ENCODE measurements at places on chromosomes 6 and 20.

- DNase-seq = no peak
Observed at GRCh38 chr20:49859807-49860206, 47.2 kb downstream of the SLC9A8 start.

GRCh38 chr6:100103194-100103593 lies 109.2 kb upstream of the MCHR2 start:
- no peak for DNase-seq

DNA sequence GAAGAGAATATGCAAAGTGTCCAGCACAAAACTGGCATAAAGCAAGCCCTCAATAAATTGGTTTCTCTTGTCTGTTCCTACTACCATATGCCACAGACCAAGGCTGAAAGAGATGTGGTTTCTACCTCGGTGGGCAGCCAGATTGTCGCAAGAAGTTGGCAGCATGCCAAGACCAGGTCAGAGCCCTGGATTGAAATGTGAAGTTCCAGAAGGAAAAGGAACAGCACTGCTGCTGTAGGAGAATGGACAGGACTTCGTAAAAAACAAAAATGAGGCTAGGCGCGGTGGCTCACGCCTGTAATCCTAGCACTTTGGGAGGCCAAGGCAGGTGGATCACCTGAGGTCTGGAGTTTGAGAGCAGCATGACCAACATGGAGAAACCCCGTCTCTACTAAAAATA lies 22.1 kb downstream of the MRPL14 start:
- no peak for DNase-seq

DNA sequence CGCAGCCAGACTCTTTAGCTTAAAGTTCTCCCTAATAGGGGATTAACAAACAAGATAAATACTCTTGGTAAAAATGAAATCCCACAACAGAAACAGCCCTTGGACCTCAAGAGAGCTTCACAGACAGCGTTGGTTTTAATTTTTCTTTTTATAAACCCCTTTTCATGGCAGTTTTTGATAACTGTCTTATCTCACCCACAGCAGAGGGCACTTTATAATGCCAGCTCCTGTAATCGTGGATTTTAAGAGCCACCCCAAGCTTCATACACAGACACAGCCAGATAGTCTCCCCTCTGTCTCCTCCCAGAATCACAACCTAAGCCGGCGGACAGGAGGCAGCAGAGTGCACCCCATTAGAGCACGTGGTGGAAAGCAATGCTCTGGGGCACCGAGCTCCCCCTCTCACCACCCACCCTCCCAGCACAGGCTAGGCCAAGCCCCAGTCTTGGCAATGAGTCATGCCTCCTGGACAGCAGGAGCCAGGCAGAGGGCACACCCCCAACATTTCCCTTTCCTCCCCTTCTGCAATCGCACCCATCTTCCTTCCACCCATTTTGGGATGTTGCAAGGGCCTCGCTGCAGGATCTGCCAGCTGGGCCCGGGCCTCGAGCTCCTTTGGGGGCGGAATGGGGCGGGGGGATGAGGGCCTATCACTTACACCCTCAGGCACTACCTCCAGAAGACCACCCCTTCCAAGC lies 2.4 kb downstream of the JAG1 start:
- DNase-seq = no peak

DNA sequence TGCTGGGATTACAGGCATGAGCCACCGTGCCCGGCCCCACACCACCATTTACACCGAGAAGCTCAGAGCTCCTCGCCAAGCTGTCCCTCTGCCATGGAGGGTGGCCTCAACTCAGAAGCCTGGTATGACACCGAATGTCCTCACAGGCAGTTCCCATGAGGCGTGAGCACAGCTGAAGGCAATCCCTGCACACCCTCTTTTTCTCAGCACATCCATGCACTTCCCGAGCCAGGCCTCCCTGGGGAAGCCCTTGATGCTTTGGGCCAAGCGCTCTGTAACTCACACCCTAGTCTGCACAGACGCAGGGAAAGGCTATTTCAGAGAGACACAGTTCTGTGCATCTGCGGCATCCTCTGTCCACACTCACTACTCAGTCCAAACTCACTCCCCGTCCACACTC lies 18.4 kb downstream of the THBS2 start:
- no peak for DNase-seq

DNA sequence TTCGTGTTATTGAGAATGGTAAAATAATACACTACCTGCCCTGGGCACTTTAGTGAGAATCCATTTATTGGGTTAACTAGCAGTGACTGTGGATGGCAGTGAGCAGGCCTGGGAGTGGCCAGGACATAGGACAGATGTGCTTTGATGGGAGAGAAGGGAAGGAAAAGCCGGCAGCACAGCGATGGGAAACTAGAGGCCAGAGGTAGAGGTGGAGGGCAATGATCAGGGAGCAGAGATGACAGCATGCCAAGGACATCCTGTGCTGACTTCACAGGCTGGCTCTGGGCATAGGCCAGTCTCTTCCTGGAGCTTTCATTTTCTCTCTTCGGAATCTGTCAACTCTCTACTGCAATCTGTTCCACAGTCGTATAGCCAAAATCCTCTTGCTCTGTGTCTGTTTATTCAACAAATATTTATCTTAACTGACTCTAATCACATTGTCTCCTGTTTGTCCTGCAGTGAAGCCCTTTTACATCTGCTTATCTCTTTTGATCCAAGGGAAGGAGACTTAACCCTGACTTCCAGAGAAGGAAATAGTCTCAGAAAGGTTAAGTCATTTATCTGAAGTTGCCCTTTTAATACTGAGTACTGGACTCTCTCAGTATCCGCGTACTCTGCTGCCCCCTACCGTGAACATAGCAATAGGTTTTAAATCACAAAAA lies 18.4 kb upstream of the MMP24 start:
- peak; percentile 72 for DNase-seq

- DNase-seq = no peak
Observed at GRCh38 chr6:56734335-56734734, 91.6 kb upstream of the DST start.

DNA sequence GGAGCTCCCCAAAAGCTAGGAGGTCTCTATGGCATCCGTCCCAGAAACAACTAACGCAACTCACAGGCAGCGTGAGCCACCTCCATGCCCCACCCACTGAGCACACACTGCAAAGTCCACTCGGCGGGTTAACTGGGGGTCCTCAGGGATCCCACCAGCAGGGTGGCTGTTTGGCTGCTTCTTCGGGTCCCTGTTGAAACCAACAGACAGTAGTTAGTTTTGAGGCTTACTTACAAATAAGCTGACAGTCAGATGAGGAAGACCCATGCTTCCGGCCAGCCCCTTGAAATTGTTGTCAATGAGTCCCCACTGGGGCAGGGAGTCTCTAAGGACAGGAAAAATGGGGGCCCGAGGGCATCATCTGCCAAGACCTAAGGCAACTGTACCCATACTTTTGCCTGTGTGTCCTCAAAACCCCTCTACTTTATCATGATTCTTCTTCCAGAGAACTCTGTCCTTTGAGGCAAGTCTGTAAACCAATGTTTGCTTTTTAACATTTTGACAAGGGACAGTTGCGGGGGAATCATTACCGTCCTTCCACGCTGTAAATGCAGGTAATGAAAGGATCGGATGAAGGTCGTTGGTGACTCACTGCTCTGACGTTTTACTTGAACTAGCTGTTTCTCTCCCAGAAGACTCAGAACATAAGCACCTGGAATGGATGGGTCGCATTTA lies 2.2 kb upstream of the PCK1 start:
- DNase-seq = no peak

DNA sequence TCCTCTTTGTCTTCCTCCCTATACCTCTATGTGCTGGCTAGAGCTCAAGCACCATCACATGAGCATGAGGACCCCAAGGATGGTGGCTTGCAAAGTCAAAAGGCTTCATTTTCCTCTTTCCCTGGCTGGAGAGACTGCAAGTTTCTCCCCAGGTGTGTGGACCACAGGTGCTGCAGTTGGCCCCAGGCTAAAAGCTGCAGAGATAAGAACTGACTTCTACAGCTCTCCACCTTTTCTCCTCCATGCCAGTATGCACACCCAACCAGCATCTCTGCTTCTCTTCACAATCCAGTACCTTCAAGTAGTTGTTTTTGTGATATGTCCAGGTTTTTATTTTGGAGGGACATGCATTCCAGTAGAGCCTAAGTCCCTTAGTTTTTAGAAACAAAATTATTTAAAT lies 29.1 kb downstream of the PRKN start:
- DNase-seq = no peak

DNA sequence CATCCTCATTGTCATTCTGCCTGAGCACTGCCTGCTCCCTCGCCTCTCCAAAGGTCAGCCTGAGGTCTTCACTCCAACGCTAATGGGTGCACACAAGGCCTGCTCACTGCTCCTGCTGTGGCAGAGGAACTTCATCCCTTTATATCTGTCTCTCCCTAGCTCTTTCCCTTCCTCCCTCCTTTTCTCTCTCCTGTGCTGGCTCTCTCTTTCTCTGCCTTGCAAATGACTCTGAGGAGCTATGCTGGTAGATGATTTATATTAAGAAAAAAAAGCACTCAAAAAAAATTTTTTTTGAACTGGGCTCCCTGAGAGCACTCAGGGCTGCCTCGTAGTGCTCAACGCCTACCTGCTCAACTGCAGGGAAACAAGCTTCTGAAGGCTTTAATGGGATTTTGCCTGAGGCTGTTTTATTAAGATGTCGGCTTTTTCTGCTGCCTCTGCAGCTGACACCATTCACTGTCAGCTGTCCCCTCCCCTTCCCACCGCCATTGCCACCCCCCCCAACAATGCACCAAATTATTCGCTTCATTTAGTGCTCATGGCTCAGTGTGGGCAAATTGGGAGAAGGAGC lies 137.7 kb upstream of the DEFB112 start:
- no peak for DNase-seq

DNA sequence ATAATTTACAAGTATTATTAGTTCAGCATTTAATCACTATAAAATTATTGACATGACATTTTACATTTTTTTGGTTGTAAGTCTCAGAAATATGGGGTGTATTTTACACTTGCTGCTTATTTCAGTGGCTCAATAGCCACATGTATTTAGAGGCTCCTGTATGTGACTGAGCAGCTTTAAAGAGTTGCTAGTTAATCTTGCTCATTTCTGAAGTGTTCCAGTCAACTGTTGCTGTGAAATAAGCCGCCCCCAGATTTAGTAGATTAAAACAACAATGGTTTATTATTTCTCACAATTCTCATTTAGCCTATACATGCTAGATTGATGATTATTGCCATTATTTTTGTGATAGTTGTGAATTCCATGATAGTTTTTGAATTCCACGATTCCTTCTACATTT lies 23.0 kb downstream of the CD109 start:
- DNase-seq = no peak

GRCh38 chr6:1832358-1832757 lies 222.6 kb downstream of the FOXC1 start:
- no peak for DNase-seq

GRCh38 chr20:37961066-37961465 lies 58.1 kb downstream of the VSTM2L start:
- DNase-seq = no peak

GRCh38 chr6:167721291-167721690 lies 105.4 kb upstream of the AFDN start:
- no peak for DNase-seq

DNA sequence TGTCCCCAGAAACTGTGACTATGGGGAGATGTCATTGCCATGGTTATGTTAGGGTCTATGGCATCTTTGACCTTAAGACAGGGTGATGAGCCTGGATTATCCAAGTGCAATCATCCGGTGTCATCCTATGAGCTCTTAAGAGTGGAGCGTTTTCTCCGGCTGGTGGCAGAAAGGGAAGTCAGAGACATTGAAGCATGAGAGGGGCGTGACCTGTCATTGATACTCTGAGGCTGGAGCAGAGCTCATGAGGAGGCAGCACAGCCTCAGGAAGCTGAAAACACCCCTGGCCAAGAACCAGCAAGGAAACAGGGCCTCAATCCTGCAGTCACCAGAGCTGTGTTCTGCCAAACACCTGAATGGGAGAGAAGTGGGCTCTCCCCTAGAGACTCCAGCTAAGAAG lies 59.6 kb downstream of the ANKRD60 start:
- DNase-seq = no peak

GRCh38 chr6:112606656-112607435 lies 259.7 kb downstream of the RFPL4B start:
- DNase-seq = no peak

GRCh38 chr6:107185391-107185970 lies 70.2 kb upstream of the BEND3 start:
- DNase-seq = no peak

GRCh38 chr6:106648651-106649308 lies 19.4 kb downstream of the QRSL1 start:
- DNase-seq = no peak

GRCh38 chr6:137217801-137218472 lies 1.2 kb downstream of the IFNGR1 start:
- no peak for DNase-seq

DNA sequence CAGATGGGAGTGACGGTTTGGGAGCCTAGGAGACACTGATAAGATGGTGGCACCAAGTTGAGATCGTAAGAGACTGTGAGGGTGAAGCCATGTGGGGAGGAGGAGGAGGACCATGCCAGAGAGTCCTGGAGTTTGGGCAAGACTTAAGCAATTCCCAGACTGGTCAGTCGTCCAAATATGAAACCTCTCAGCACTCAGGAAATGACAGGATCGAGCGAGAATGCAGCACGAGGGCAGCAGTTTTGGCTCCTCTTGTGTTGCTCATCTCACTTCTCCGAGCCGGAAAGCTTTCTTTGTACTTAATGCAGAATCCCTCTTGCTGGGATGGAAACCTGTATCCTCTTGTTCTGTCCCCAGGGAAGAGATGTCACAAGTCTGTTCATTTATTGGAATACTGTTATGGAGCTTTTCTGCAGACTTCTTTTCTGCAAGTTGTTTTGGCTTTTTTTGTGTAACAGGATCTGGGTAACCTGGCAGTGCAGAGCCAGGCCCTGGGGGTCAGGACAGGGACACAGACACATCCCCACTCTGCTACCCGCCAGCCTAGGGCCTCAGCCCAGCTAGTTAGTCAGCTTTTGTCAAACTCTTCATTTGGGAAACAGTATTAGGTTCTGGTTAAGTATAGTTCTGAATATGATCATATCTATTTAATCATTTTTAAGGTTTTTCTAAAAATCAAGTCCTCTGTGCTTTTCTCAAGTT lies 34.3 kb downstream of the FNDC1 start:
- DNase-seq = no peak

GRCh38 chr20:21424846-21425245 lies 27.5 kb upstream of the NKX2-4 start:
- no peak for DNase-seq

GRCh38 chr6:52620055-52620905 lies 43.4 kb upstream of the TRAM2 start:
- no peak for DNase-seq

- DNase-seq = no peak
Observed at GRCh38 chr20:13102237-13102636, 93.5 kb downstream of the SPTLC3 start.

DNA sequence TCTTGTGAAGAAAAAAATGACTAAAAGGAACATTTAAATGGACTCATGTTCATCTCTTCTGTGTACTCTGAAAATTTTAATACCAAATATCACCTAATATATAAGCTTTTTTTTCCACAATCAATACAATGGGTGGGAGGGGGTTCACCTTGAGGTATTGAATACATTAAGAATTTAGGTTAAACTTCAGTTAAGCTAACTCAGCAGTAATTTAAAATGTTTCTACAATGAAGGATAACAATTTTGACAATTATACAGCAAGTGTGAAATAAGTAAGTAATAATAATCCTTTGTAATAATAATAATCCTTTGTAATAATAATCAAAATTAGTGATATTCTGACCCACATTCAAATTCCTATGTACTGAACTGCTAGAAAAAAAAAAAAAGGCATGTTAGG lies 136.0 kb downstream of the PRKN start:
- no peak for DNase-seq
